Vagina (tissue), 2 donors: ENCODE measurements at places on chromosomes 6 and 20. TPM values are rescaled to one million over a fixed set of nuclear protein-coding genes. Genes with fewer than 3 reads are reported as not detected.

GRCh38 chr6:62391358-62391757, 105.3 kb upstream of the KHDRBS2 start:
- no peak overlapping the region for H3K4me3 ChIP-seq
- H3K27ac ChIP-seq, result no peak overlapping the region
- DNase-seq, result no peak
- H3K27me3 ChIP-seq, result no peaks in the 10 kb centered on the region

GRCh38 chr6:10268611-10269310, 146.1 kb downstream of the TFAP2A start:
- no peaks in the 10 kb centered on the region for H3K27me3 ChIP-seq
- H3K4me1 ChIP-seq, result no peaks in the 10 kb centered on the region
- no peak overlapping the region for H3K27ac ChIP-seq
- no peak overlapping the region for H3K4me3 ChIP-seq
- DNase-seq, result no peak

PRRT1 gene
- 8.8 TPM for total RNA-seq

- peaks cover 44% of the 10 kb centered on the region for H3K4me1 ChIP-seq
- H3K27me3 ChIP-seq, result no peaks in the 10 kb centered on the region
- no peak overlapping the region for H3K4me3 ChIP-seq
- no peaks in the 10 kb centered on the region for H3K36me3 ChIP-seq
- no peak for DNase-seq
Observed at GRCh38 chr20:62618611-62619529, 23.4 kb upstream of the SLCO4A1 start.

GRCh38 chr20:23235173-23236027, 115.2 kb upstream of the NXT1 start:
- no peaks in the 10 kb centered on the region for H3K36me3 ChIP-seq
- H3K4me1 ChIP-seq, result no peaks in the 10 kb centered on the region
- H3K27me3 ChIP-seq, result no peaks in the 10 kb centered on the region
- DNase-seq, result no peak
- H3K4me3 ChIP-seq, result no peak overlapping the region

MAP7 gene
- 9.3 TPM for total RNA-seq

KCNQ5 gene
- total RNA-seq, result 3.9 TPM

DNA sequence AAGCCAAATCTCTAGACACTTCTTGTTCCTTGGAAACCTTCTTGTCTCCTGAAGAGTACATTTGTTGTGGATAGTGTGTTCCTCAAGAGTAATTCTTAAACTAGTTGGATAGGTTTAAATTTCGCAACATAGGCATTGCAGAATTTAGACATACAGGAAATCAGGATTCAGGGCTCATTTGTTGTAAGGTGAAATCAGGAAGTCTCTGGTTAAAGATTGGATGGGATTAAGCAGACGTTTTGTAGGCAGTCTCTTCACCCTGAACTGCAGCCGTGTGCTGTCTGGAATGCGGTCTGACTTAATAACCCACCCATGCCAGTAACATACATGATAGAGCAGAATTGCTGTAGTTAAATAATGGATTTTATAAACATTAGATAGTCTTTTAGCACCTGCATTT, 21.7 kb downstream of the HIVEP1 start:
- no peak overlapping the region for H3K27ac ChIP-seq
- no peaks in the 10 kb centered on the region for H3K36me3 ChIP-seq
- H3K4me3 ChIP-seq, result no peak overlapping the region
- DNase-seq, result no peak
- H3K27me3 ChIP-seq, result no peaks in the 10 kb centered on the region

- H3K27ac ChIP-seq, result no peak overlapping the region
- no peaks in the 10 kb centered on the region for H3K4me1 ChIP-seq
- no peaks in the 10 kb centered on the region for H3K27me3 ChIP-seq
- H3K4me3 ChIP-seq, result no peak overlapping the region
- H3K36me3 ChIP-seq, result no peaks in the 10 kb centered on the region
- no peak for DNase-seq
Observed at GRCh38 chr6:39493174-39493573, 170.7 kb upstream of the KCNK16 start.

RAD21L1 gene
- not detected for total RNA-seq

ID4 gene
- 27.7 TPM for total RNA-seq

TULP1 gene
- total RNA-seq, result not detected

DNA sequence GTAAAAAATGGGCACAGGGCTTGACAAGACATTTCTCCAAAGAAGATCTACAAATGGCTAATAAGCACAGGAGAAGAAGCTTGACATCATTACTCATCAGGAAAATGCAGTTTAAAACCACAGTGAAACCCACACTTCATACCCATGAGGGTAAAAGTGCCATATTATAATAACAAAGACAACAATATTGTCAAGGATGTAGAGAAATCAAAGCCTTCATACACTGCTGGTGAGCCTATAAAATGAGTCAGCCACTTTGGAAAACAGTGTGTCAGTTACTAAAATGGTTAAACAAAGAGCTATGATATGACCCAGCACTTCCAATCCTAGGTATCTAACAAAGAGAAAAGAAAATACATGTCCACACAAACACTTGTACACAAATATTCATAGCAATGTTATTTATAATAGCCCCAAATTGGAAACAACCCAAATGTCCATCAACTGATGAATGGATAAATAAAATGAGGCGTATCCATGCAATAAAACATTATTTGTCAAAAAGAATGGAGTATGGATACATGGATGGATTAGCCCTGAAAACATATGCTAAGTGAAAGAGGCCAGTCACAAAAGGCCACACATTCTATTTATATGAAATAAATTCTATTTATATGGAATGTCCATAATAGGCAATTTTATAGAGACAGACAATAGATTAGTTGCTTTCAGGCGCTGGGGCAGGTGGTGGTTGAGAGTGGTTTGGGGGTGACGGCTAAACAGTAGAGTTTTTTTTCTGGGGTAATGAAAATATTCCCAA, 11.5 kb upstream of the IL20RA start:
- no peaks in the 10 kb centered on the region for H3K4me1 ChIP-seq
- H3K36me3 ChIP-seq, result no peaks in the 10 kb centered on the region
- H3K27me3 ChIP-seq, result no peaks in the 10 kb centered on the region
- H3K4me3 ChIP-seq, result no peak overlapping the region
- DNase-seq, result no peak

GRCh38 chr6:35929601-35930000, 8.7 kb upstream of the SRPK1 start:
- no peak for DNase-seq
- H3K4me3 ChIP-seq, result no peak overlapping the region
- H3K27me3 ChIP-seq, result no peaks in the 10 kb centered on the region
- H3K27ac ChIP-seq, result no peak overlapping the region
- H3K4me1 ChIP-seq, result no peaks in the 10 kb centered on the region
- H3K36me3 ChIP-seq, result no peaks in the 10 kb centered on the region

DNA sequence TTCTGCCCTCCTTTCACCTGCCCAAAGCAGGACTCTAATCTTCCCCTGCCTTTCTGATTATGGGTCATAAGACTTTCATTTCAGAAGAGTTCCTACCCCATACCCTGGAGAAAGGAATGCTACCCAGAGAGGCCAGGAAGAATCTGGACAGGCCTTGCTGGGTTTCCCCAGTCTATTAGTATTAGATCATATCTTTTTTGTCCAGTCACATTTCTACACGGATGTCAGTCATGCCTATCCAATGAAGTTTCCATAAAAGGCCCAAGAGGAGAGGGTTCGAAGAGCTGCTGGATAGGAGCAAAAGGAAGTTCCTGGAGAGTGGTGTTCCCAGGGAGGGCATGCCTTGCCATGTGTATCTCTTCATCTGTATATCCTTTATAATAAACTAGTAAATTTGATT, 3.2 kb downstream of the POLH start:
- no peaks in the 10 kb centered on the region for H3K27me3 ChIP-seq
- H3K36me3 ChIP-seq, result no peaks in the 10 kb centered on the region

DNA sequence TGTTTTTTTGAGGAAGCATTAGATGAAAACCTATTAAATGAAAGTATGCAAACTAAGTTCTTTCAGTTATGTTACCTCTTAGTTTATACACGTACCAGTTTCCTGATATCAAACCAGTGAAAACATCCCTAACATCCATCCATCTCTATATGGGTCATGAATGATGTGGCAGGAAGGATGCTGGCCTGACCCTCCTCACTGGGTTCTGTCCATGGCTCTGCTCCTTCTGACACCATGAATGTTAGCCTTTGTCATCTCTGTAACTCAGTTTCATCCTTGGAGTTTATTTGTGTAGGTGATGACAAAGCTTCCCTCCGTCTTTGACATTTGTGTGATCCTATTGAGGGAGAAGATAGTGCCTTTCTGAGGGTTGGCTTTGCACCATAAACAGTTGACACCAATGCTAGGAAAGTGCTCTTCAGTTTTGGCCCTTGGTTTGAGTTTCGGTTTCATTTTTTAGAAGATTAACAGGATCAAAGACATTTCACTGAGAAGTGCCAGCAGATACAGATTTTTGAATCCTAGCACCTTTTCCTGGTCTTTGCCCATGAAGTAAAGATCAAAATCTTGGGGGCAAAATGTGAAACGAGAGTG, 72.0 kb upstream of the SCGN start:
- H3K4me1 ChIP-seq, result no peaks in the 10 kb centered on the region
- DNase-seq, result no peak
- H3K36me3 ChIP-seq, result no peaks in the 10 kb centered on the region
- no peaks in the 10 kb centered on the region for H3K27me3 ChIP-seq
- H3K27ac ChIP-seq, result no peak overlapping the region

DNA sequence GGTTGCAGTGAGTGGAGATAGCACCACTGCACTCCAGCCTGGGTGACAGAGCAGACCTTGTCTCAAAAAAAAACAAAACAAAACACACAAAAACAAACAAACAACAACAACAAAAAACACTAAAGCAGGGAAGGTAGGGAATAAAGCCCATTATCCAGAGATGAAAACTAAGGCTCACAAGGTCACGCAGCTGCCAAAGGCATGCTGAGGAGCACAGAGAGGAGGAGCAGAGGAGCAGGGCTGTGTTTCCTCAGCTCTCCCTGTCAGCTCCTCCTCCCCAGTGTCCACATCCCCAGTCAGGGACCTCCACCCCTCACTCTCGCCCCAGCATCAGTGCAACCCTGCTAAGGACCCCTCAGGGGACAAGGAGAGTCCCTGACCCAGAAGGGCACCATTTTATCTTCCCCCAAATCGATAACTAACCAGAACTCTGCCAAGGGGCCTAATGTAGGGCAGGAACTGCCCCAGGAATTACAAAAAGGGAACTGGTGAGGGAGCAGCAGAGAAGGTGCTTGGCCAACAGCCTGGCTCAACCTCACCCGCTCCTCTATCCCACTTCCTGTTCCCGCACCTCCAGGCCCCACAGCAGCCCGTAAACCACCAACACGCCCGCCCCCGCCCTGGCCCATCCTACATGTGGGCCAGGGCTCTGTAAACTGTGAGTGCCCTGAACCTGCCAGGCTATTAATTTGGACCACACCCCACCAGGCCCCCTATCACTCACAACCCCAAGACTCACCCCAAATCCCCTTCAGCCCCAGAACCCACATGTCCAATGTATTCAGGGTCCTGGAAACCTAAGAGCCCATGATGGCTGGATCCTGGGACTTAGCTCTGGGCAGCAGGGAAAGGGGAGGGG, 9.0 kb downstream of the TEAD3 start:
- peaks cover 83% of the 10 kb centered on the region for H3K4me1 ChIP-seq
- H3K36me3 ChIP-seq, result no peaks in the 10 kb centered on the region
- peak overlapping the region; percentile 97 for H3K27ac ChIP-seq
- H3K27me3 ChIP-seq, result no peaks in the 10 kb centered on the region
- DNase-seq, result no peak

GRCh38 chr6:24183584-24183983, 57.6 kb downstream of the NRSN1 start:
- no peaks in the 10 kb centered on the region for H3K36me3 ChIP-seq
- no peak for DNase-seq
- no peak overlapping the region for H3K27ac ChIP-seq
- no peaks in the 10 kb centered on the region for H3K27me3 ChIP-seq
- no peak overlapping the region for H3K4me3 ChIP-seq

DNA sequence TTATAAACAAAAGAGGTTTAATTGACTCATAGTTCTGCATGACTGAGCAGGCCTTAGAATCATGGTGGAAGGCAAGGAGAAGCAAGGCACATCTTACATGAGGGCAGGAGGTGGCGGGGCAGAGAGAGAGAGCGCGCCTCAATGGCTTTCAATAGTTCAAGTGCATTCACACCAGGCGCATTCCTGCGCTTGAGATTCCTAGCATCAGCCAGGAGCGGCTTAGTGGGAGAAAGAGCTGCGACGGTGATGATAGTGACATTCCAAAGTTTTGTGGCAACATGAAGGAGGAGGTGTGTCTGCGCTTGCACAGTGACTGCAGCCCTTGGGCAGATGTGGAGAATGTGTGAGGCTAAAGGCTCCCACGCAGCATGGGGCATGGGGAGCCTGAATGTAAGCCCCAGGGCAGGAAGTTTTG, 25.0 kb upstream of the EMILIN3 start:
- H3K4me3 ChIP-seq, result no peak overlapping the region
- H3K27me3 ChIP-seq, result no peaks in the 10 kb centered on the region
- H3K36me3 ChIP-seq, result no peaks in the 10 kb centered on the region

GRCh38 chr6:131062241-131063027, 611 bp downstream of the EPB41L2 start:
- H3K27ac ChIP-seq, result peak overlapping the region; percentile 91
- H3K27me3 ChIP-seq, result no peaks in the 10 kb centered on the region
- H3K4me1 ChIP-seq, result peaks cover 14% of the 10 kb centered on the region
- DNase-seq, result no peak
- no peaks in the 10 kb centered on the region for H3K36me3 ChIP-seq

DNA sequence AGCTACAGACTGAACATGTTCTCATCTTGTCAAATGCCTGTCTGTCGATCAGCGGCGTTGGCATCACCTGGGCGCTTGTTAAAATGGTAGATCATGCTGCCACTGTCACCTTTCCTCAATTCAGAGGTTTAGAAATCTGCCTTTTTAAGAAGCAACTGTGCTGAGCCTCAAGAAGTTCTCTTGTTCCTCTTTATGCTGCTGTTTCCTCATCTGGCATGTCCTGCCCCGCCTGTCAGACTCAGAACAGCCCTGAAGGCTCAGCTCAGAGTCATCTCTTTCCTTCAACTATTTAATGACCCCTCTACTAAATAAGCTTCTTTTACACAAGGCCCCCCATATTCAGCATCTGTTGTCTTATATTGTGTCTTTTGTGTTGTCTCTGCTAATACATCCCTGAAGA, 368.2 kb downstream of the EPM2A start:
- no peak overlapping the region for H3K4me3 ChIP-seq
- peaks cover 3% of the 10 kb centered on the region for H3K4me1 ChIP-seq
- no peaks in the 10 kb centered on the region for H3K36me3 ChIP-seq
- H3K27me3 ChIP-seq, result no peaks in the 10 kb centered on the region
- no peak overlapping the region for H3K27ac ChIP-seq

FAM184A gene
- total RNA-seq, result 3.4 TPM

GRCh38 chr6:157035546-157035945, 258.4 kb downstream of the ARID1B start:
- no peaks in the 10 kb centered on the region for H3K27me3 ChIP-seq
- H3K4me1 ChIP-seq, result peaks cover 51% of the 10 kb centered on the region
- no peak overlapping the region for H3K4me3 ChIP-seq
- H3K36me3 ChIP-seq, result no peaks in the 10 kb centered on the region
- no peak for DNase-seq

SEMG1 gene
- total RNA-seq, result not detected

COL21A1 gene
- total RNA-seq, result 16.7 TPM

GRCh38 chr6:37145443-37145842, 24.5 kb upstream of the PIM1 start:
- no peaks in the 10 kb centered on the region for H3K27me3 ChIP-seq
- DNase-seq, result no peak
- no peaks in the 10 kb centered on the region for H3K4me1 ChIP-seq
- peak overlapping the region; percentile 56 for H3K27ac ChIP-seq
- H3K36me3 ChIP-seq, result no peaks in the 10 kb centered on the region

- H3K36me3 ChIP-seq, result no peaks in the 10 kb centered on the region
- H3K4me1 ChIP-seq, result no peaks in the 10 kb centered on the region
- no peak for DNase-seq
- H3K4me3 ChIP-seq, result no peak overlapping the region
- no peak overlapping the region for H3K27ac ChIP-seq
- H3K27me3 ChIP-seq, result no peaks in the 10 kb centered on the region
Observed at GRCh38 chr6:71332012-71332411, 43.4 kb downstream of the OGFRL1 start.

GMDS gene
- 30.2 TPM for total RNA-seq
